ENCODE measurements at places on chromosomes 6 and 20. TPM values are rescaled to one million over a fixed set of nuclear protein-coding genes. Genes with fewer than 3 reads are reported as not detected.

- DNase-seq = no peak
These were observed 200.5 kb upstream of the MCHR2 start for GRCh38 chr6:100194535-100194934.

- peak; percentile 65 for DNase-seq
These were observed 945 bp downstream of the TENT5A start for GRCh38 chr6:81751388-81752083.

DNA sequence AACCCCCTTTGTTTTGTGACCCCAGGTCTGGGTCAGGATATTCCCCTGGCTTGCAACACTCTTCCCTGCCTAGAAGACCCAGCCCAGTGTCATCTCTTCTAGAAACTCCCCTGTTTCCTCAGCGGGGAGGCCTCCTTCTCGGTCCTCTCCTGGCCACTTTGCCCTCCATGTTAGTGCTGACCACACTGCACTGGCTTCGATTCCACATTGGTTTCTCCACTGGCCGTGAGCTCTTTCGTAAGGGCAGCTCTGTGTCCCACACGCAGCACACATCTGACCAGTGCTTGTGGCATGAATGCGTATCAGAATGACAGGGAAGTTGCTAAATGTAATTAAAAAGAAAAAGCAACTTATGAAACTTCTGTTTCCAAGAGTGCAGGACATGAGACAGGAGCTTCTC is 49.4 kb upstream of the FNDC1 start:
- DNase-seq = no peak

The CDH4 gene
- total RNA-seq = 0.29 TPM

The LTB gene
- total RNA-seq = not detected

The COL12A1 gene
- 23.7 TPM for total RNA-seq

The COL9A3 gene
- total RNA-seq = 5.3 TPM
